ENCODE measurements at places on chromosomes 1 and 21. TPM values are rescaled to one million over a fixed set of nuclear protein-coding genes. Genes with fewer than 3 reads are reported as not detected.

GRCh38 chr1:163085904-163086268 lies 16.7 kb downstream of the RGS4 start:
- H3K27me3 ChIP-seq: no peaks in the 10 kb centered on the region
- no peaks in the 10 kb centered on the region for H3K36me3 ChIP-seq
- no peak for DNase-seq
- H3K4me1 ChIP-seq: no peaks in the 10 kb centered on the region
- no peak overlapping the region for H3K27ac ChIP-seq

The MARCKSL1 gene
- total RNA-seq: 191 TPM

The OR2T35 gene
- 0.49 TPM for total RNA-seq

DNA sequence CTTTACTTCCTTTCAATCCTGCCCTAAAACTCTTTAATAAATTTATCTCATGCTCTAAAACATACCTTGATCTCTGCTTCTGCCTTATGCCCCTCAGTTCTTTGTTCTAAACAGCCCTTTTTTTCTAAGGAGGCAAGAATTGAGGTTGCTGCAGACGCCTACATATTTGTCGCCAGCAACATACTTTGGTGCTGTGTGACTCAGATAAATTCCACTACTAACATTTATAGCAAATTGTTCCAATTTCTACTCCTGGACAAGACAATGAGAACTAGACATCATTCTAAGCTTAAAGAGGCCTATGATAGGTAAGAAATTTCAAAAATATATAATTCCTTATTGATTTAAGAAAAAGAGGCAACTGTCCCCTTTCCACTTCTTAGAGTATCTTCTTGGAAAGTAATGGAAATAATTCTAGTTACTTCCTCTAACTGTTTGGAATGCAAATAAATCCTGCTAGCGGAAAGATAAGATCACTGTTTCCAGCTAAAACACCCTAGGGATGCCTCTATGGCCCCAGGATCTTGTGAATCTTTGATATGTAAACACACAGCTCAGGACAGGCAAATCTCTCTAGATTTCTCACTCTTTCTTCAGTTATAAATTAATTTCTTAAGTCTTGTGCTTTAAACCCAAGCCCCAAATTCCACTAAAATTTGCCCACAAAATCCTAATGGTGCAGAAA lies 869.1 kb downstream of the KCNT2 start:
- DNase-seq: no peak
- H3K4me3 ChIP-seq: no peak overlapping the region
- no peak overlapping the region for H3K27ac ChIP-seq
- no peaks in the 10 kb centered on the region for H3K36me3 ChIP-seq

DNA sequence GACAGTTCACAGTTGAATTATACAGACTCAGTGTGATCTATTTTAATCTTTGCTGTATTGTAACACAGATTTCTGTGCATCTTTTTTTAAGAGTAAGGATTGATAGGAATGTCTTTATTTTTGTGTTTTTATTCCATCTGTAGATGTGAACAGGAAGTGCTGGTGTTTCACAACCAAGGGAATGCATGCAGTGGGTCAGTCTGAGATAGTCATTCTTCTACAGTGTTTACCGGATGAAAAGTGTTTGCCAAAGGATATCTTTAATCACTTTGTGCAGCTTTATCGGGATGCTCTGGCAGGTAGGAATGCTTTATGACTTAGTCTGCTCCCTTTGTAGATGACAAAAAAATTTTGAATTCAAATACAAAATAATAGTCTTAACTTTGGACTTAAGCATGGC lies 84.5 kb downstream of the CC2D1B start:
- no peak for DNase-seq
- H3K27ac ChIP-seq: no peak overlapping the region
- H3K4me3 ChIP-seq: no peak overlapping the region
- H3K36me3 ChIP-seq: no peaks in the 10 kb centered on the region
- no peaks in the 10 kb centered on the region for H3K27me3 ChIP-seq

GRCh38 chr1:61337981-61338848 lies 255.9 kb downstream of the NFIA start:
- no peak overlapping the region for H3K27ac ChIP-seq
- no peak overlapping the region for H3K4me3 ChIP-seq
- no peaks in the 10 kb centered on the region for H3K4me1 ChIP-seq
- peaks cover 2% of the 10 kb centered on the region for H3K27me3 ChIP-seq
- no peaks in the 10 kb centered on the region for H3K36me3 ChIP-seq
- DNase-seq: no peak

DNA sequence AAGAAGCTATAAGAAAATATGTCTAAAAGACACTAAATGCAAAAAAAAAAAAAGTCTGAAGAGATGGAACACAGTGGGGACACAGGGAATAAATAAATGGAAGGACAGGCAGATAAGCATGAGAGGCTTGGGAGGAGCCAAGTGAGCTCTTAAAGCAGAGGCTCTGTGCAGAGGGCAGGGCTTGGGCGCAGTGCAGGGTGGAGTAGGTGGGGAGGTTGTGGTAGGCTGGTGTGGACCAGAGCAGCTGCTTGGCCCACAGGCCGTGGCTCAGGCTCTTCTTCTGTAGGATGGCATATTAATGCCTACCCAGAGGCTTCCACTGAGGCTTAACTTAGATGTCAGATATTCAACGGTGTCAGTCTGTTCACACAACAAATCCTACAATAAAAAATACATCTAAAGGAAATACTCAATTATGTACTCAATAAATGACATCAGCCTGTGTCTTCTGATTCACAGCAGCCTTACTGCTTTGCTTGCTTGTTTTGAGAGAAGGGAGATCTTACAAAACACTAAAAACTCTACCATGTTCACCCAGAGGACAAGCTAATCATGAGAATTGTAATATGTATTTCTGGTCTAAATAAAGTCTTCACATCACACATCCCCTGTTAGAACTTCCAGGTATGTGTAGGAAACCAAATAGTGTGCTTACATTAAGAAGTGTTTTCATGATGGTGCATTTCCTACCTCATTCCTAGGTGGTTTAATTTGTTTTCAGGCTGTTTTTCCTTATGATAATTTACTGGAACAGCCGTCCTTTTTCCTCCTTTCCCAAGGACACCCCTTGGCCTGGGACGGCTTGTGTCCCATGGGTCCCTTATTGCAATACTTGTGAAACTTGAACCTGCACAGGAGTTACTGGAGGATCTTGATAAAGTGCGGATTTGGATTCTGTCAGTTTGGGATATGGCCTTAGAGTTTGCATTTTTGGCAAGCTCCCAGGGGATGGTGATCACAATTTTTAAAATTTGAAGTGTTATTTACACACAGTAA lies 24.9 kb downstream of the DIP2A start:
- no peaks in the 10 kb centered on the region for H3K27me3 ChIP-seq
- DNase-seq: no peak
- H3K4me3 ChIP-seq: no peak overlapping the region
- no peak overlapping the region for H3K27ac ChIP-seq

DNA sequence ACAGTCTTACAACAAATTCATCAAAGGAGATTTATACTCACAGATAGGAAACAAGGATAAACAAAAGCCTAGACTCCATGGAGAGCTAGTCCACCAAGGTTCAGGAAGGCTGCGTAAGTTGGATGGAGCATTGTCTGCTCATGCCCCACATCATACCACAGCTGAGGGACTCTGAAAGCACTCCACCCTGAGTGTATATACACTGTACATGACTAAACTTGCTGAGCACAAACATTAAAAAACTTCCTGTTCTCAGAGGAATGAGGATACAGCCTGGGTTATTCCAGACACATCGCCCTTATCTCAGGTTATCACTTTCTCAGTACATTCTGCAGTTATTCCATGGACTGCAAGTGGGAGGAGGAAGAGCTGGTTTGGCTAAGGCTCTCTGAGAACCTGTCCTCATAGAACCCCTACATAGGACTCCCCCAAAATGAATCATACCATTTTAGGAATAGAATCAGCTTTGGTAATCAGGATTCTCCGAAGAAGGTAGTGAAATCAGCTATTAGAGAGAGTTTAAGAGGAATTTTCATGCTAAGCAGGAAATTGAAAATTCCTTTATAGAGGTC lies 58.0 kb upstream of the PRMT6 start:
- H3K27ac ChIP-seq: no peak overlapping the region
- no peaks in the 10 kb centered on the region for H3K36me3 ChIP-seq
- H3K4me3 ChIP-seq: no peak overlapping the region
- H3K27me3 ChIP-seq: no peaks in the 10 kb centered on the region

The OR2M3 gene
- not detected for total RNA-seq

- H3K36me3 ChIP-seq: no peaks in the 10 kb centered on the region
- no peak for DNase-seq
- H3K4me3 ChIP-seq: no peak overlapping the region
- H3K4me1 ChIP-seq: no peaks in the 10 kb centered on the region
- H3K27me3 ChIP-seq: no peaks in the 10 kb centered on the region
Measured at GRCh38 chr1:238950784-238951183, 435.6 kb upstream of the CHRM3 start.

The MIER1 gene
- total RNA-seq: 31.4 TPM

DNA sequence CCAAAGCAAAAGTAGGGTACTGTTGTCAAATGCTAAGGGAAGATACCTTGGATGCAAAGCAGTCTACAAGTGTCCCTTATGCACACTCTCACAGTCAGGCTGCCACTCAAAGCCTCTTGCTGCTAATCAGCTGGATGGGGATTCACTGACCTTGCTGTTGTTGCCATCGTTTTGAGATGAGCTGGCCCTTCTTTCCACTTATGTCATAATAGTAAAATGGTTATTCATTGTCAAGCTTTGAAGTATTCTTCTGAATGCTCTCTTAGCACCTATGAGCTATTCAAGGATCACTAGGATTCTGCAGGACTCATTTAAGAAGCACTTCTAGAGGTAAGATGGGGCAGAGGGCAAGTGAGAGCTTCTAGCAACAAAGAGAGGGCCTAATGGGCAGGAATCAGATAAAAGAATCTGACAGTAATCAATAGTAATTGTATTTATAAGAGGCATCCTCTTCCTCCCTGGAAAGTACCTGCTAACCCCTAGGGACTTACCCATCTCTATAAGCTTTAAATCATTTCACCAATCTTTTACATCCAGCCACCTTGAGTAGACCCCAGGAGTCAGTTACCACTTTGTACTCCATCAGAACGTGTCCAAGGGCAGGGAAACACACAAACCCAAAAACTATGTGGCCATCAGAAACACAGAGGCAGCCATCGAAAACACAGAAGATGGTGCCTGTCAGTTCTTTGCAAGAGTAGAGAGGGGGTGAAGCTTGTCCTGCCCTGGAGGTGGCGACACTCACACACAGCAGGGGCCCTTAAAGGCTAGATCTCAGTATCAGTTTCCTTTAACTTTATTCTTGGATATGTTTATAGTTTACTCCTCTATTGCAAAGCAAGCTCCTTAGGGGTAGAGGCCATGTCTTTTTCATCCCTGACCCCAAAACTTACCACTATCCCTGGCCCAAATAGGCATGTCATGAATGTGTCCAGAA lies 103.7 kb upstream of the NFIA start:
- peak; percentile 15 for DNase-seq
- H3K27me3 ChIP-seq: no peaks in the 10 kb centered on the region
- no peak overlapping the region for H3K4me3 ChIP-seq
- no peaks in the 10 kb centered on the region for H3K36me3 ChIP-seq

DNA sequence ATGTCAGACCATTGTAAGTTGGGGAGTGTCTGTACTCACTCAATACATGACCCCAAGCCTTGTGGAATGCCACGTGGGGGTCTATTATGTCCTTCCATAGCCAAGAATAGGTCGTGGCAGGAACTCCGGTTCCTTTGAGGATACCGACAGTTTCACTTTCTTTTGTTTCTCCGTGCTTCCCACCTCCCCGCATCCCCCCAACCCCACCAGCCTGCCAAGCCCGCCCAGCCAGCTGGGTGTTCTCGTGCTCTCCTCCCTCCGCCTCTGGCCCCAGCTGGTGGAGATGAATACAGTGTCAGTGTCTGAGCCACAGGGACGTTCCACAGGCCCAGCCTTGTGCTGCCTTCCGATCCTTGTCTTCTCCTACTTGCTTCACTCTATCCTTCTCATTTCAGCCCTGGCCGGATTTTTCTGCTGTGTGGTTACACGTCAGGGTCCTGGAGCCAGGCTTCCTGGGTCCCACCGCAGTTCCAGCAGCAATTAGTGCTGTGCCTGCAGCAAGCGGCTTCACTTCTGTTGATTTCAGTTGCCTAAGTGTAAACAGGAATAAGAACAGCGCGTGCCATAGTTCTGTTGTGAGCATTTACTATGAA lies 4.1 kb upstream of the AGTRAP start:
- H3K4me1 ChIP-seq: peaks cover 10% of the 10 kb centered on the region
- no peaks in the 10 kb centered on the region for H3K36me3 ChIP-seq
- no peak overlapping the region for H3K4me3 ChIP-seq
- H3K27me3 ChIP-seq: no peaks in the 10 kb centered on the region
- no peak for DNase-seq

The PRKCZ gene
- total RNA-seq: 1.9 TPM

GRCh38 chr1:919271-919872 lies 4.4 kb upstream of the SAMD11 start:
- no peak for DNase-seq
- no peaks in the 10 kb centered on the region for H3K36me3 ChIP-seq
- H3K27me3 ChIP-seq: peaks cover 9% of the 10 kb centered on the region
- no peaks in the 10 kb centered on the region for H3K4me1 ChIP-seq
- no peak overlapping the region for H3K4me3 ChIP-seq

- DNase-seq: no peak
- no peaks in the 10 kb centered on the region for H3K36me3 ChIP-seq
- no peak overlapping the region for H3K4me3 ChIP-seq
- no peaks in the 10 kb centered on the region for H3K4me1 ChIP-seq
- H3K27ac ChIP-seq: no peak overlapping the region
Measured at GRCh38 chr1:201890806-201891450, 2.2 kb downstream of the SHISA4 start.

DNA sequence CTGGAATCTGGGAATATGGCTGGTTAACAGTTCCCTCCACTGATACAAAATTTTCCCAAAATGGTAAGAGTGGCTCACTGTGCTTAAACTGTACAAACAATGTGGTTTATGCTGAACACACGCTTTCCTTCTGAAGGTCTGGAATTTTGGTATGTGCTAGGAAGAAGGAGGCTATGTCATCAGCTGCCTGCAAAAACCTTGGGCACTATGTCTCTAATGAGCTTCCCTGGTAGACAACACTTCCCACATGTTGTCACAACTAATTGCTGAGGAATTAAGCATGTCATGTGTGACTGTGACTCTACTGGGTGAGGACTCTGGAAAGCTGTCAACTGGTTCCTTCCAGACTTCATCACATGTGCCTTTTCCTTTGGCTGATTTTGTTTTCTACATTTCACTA lies 29.2 kb downstream of the IPP start:
- H3K4me1 ChIP-seq: no peaks in the 10 kb centered on the region
- no peak overlapping the region for H3K4me3 ChIP-seq
- no peak overlapping the region for H3K27ac ChIP-seq
- H3K27me3 ChIP-seq: no peaks in the 10 kb centered on the region

The FCRL2 gene
- 0.36 TPM for total RNA-seq

- H3K36me3 ChIP-seq: no peaks in the 10 kb centered on the region
- H3K4me1 ChIP-seq: peaks cover 5% of the 10 kb centered on the region
- peaks cover under 1% of the 10 kb centered on the region for H3K27me3 ChIP-seq
- H3K4me3 ChIP-seq: no peak overlapping the region
Measured at GRCh38 chr1:47409311-47410067, 6.6 kb upstream of the FOXE3 start.

The CNR2 gene
- 15.1 TPM for total RNA-seq

Data from GM12878 (cell line).